ENCODE measurements at places on chromosomes 6 and 20.

- no peak for DNase-seq
These were observed 225.1 kb upstream of the ADGRB3 start for GRCh38 chr6:68410021-68410420.

GRCh38 chr20:1435337-1435699 lies 31.3 kb downstream of the NSFL1C start:
- DNase-seq: no peak

- no peak for DNase-seq
These were observed 124.5 kb upstream of the AHI1 start for GRCh38 chr6:135622081-135622480.

DNA sequence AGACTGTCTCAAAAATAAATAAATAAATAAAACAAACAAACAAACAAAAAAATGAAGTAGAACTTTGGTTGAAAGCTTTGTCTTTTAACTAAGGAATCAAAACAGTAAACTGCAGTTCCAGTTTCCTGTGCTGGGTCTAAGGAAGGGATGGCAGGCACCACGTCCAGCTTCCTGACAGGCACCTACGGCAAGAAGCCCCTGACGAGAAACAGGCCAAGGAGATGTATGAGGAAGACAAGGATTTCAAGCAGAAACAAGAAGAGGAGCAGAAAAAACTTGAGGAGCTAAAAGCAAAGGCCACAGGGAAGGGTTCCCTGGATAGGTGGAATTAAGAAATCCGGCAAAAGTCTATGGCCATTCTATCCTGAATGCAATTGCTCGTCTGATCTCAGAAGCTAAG lies 8.8 kb downstream of the SNX3 start:
- no peak for DNase-seq

DNA sequence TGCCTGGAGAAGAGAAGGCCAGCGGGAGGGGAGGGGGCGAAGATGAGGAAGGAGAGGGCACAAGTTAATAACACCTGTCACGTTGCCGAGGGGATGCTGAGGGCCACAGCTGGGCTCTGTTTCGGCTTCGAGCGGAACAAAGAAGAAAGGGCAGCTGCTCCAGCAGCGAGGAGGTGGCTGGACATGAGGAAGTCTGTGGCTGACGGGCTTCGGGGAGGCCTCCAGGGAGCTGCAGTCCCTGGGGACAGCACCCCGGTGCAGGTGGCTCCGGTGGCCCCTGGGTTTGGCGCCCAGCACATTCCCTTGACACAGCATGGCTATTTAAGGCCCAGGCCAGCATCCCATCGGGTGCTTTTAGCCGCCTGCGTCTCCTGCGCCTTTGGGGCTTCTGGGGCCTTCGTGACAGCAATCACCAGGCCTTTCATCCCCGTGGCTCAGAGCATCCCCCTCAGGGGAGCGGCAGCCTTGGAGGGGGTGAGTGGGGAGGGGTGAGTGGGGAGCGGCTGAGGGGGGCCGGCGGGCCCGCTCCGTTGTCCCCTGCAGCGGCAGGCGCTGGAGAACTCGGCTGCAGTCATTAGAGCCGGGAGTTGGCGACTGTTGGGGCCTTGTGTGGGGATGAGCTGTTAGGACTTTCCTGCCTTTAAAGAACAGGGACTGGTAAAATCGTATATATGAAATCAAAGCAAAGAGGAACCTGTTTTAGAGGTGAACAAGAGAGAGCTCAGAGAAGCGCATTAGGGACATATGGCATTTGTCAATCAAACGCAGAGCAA lies 99.0 kb downstream of the TMEM242 start:
- DNase-seq: no peak

All from right renal pelvis (tissue), 4 donors.